Central memory CD8-positive, alpha-beta T cell (primary cell): ENCODE measurements at places on chromosomes 16 and 17.

DNA sequence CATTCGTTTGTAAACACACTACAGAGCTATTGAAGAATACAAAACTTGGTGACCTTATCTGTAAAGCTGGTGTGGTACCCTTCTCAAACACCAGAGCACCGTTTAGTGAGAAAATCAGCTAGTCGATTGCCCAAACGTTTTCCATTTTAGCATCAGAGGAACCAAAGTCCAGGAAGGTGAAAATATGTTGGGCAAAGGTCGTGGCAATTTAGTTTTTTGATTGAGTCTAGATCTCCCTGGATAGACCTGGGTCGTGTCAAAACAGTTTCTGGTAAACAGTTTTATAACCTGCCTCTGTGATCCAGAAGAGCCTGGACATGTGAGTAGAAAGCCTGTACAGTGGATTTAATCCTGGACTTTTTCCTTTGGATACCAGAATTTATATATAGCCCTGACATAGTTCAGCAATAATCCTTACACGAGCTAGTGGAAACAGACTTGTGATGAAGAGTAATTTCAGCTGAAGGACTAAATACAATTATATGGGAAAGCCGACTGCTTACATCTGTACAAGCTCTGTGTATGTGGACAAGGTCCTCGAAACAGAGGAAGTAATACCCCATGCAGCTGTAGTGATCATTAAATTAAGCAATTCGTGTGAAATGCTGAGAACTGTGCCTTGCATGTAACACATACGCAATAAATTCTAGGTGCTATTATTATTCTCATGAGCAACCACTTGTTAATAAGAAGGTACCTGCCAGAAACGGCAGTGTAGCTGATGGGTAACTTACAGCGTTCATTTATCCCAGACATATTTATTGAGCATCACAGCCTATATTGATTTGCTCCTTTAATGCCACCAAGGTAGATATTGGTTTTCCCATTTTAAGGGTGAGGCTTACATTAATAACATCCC is 72.5 kb downstream of the MAP2K6 start:
- no peaks in the 10 kb centered on the region for H3K27me3 ChIP-seq
- no peak overlapping the region for H3K4me3 ChIP-seq
- no peak for DNase-seq

DNA sequence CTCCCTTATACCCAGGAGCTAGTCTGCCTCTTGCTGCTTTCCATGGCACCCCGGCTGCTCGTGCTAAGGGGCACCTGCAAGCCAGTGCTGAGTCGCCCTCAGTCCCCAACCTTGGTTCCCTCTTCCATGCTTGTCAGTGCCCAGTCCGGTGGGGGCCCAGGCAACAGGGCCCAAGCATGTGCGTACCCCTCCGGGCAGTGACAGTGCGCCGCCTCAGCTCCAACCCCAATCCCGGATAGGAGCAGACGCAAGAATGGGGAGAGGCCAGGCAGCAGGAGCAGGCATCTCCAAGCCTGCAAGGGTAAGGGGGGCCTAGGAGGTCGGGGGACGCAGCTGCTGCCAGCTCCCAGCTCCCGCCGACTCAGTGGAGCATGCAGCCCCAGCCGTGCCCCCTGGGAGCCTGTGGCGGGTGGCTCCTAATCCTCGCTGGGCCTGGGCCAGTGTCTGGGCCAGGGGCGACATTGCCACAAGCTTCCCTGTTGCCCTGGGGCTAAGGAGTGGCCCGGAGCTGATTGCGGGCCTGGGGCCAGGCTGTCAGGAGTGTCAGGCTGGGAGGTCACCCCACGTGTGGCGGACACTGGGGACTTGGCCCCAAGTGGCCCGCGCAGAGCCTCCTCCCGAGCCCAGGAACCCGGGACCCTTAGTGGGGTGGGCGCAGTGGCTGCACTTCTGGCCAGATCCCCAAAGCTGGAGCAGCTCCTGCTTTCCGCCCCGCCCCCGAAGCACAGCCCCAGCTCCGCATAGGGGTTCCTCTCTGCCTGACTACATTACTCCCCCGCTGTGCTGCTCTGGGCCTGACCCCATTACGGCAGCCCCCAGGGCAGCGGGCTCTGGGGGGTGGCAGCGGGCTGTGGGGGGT is 9.8 kb downstream of the CPD start:
- no peak for DNase-seq
- H3K4me1 ChIP-seq: peaks cover 20% of the 10 kb centered on the region
- no peak overlapping the region for H3K27ac ChIP-seq
- H3K36me3 ChIP-seq: peaks cover 32% of the 10 kb centered on the region

DNA sequence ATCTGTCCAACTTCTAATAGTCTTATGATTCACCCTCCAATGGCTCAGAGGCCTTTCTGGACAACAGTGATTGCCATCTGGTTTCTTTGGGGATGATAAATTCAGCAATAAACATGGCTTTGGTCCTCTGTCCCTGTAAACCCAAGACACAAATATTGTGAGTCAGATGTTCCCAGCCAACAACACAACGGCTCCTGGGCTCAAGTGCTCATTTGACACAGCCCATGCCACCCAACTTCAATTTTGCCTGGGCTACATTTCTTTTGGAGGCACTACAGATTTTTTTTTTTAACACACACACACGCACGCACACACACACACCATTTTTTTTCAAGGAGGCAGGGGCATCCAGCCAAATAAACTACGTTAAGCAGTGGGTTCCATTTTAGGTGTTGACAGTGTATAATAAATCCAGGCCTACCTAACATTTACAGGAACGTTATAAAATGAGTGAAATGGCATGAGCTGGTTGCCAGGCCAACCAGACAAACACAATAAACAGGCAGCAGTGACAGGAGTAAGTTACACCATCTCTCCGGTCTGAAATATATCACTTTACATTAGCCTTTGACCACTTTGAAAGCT is 939.9 kb upstream of the SOX9 start:
- no peak overlapping the region for H3K4me3 ChIP-seq
- no peak for DNase-seq
- no peak overlapping the region for H3K27ac ChIP-seq
- no peaks in the 10 kb centered on the region for H3K4me1 ChIP-seq

DNA sequence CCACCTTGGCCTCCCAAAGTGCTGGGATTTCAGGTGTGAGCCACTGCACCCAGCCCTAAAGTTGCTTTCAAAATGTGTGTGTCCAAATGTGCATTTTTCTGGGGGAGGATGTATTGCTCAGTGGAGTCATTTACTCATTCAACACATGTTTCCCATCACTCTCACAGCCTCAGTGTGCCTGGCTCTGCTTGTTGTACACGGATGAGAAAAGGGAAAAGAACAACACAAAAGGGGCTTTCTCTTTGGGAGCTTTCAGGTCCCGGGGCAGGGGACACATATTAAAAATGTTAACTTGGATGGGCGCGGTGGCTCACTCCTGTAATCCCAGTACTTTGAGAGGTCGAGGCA is 1.7 kb upstream of the PPL start:
- H3K27ac ChIP-seq: no peak overlapping the region
- peaks cover 5% of the 10 kb centered on the region for H3K4me1 ChIP-seq
- peaks cover 47% of the 10 kb centered on the region for H3K27me3 ChIP-seq
- no peaks in the 10 kb centered on the region for H3K36me3 ChIP-seq
- no peak overlapping the region for H3K4me3 ChIP-seq

- no peaks in the 10 kb centered on the region for H3K27me3 ChIP-seq
- no peaks in the 10 kb centered on the region for H3K36me3 ChIP-seq
- H3K4me3 ChIP-seq: no peak overlapping the region
- H3K4me1 ChIP-seq: peaks cover 20% of the 10 kb centered on the region
- no peak for DNase-seq
Observed at GRCh38 chr16:17312094-17312710, 158.6 kb downstream of the XYLT1 start.

DNA sequence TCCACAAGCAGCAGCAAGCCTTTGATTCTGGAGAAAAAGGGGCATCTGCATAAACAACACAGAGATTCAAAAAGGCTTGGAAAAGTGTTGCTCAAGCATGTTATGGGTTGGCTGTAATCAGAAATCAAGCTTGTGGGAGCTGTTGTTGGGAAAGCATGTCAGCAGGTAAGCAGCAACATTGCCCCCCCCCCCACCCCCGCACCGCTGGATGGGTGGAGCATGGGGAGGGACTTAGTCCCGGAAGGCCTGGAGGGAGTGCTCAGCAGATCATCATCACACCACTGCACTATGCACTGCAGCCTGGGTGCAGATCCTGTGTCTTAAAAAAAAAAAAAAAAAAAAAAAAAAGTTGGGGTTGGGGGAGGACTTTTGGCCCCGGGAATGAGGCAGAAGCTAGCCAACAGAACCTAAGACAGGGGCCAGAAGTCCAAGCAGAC is 16.8 kb upstream of the AKAP1 start:
- DNase-seq: no peak
- H3K4me1 ChIP-seq: no peaks in the 10 kb centered on the region
- H3K27me3 ChIP-seq: peaks cover 28% of the 10 kb centered on the region
- H3K36me3 ChIP-seq: no peaks in the 10 kb centered on the region

GRCh38 chr17:1197379-1197778 is 17.6 kb upstream of the ABR start:
- H3K27me3 ChIP-seq: no peaks in the 10 kb centered on the region
- H3K4me1 ChIP-seq: peaks cover 47% of the 10 kb centered on the region
- no peak for DNase-seq
- peaks cover 6% of the 10 kb centered on the region for H3K36me3 ChIP-seq
- peak overlapping the region; percentile 49 for H3K27ac ChIP-seq

GRCh38 chr16:68022278-68022727 is 729 bp downstream of the DDX28 start:
- H3K36me3 ChIP-seq: peaks cover 19% of the 10 kb centered on the region
- H3K4me3 ChIP-seq: peak overlapping the region; percentile 93
- DNase-seq: no peak

DNA sequence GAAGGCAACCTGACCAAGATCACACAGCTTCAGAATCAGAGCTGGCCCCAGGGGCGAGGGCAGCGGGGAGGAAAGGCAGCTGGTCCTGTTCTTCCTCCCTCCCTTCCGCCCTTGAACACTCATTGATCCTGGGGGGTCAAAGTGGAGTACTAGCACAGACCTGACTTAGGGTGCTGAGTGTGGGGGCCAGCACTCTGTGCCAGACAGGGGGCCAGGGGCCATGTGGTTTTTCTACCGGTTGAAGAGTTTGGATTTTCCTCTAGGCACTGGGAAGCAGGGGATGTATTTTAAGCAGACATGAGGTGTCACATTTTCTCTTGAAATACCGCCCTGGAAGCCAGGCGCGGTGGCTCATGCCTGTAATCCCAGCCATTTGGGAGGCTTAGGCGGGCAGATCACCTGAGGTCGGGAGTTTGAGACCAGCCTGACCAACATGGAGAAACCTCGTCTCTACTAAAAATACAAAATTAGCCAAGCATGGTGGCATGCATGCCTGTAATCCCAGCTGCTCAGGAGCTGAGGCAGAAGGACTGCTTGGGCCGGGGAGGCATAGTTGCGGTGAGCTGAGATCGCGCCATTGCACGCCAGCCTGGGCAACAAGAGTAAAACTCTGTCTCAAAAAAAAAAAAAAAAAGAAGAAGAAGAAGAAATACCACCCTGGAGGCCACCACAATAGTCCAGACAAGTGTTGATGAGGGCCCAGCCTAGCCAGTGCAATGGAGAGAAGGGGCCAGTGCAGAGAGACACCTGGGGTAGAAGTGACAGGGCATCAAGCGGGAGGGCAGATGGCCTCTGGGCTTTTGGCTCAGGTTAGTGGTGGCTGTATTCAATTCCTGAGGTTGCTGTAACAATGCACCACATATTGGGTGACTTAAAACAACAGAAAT is 15.3 kb downstream of the OSBPL7 start:
- DNase-seq: no peak
- no peak overlapping the region for H3K4me3 ChIP-seq
- peaks cover 40% of the 10 kb centered on the region for H3K36me3 ChIP-seq
- H3K27me3 ChIP-seq: no peaks in the 10 kb centered on the region

DNA sequence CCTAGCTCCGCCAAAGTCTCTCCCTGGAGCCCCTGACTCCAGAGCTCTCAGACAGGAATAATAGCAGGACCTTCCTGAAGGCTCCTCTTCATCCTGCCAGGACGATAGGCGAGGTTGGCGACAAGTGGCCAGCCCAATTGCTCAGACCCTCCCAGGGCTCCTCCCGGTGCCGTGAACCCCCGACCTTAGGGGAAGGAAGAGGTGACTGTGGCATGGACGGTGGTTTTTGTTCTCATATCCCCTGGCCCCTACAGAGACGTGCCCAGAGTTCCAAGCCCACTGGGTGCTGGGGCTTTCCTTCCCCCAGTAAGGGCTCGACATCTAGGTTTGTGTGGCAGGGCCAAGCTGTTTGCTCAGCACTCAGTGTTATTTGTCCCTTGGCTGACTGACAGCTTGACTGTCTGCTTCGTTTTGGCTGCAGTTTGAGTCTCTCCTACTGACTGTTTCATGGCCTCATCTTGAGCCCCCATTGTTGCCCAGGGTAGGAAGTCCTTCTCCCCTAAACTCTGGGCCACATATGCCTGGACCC is 4.6 kb upstream of the ADCY7 start:
- peaks cover 41% of the 10 kb centered on the region for H3K4me1 ChIP-seq
- no peak overlapping the region for H3K27ac ChIP-seq
- peaks cover 3% of the 10 kb centered on the region for H3K36me3 ChIP-seq

GRCh38 chr17:65690626-65691310 is 129.3 kb upstream of the AXIN2 start:
- no peak overlapping the region for H3K27ac ChIP-seq
- H3K4me3 ChIP-seq: no peak overlapping the region
- no peaks in the 10 kb centered on the region for H3K36me3 ChIP-seq
- peaks cover 20% of the 10 kb centered on the region for H3K27me3 ChIP-seq
- no peak for DNase-seq

DNA sequence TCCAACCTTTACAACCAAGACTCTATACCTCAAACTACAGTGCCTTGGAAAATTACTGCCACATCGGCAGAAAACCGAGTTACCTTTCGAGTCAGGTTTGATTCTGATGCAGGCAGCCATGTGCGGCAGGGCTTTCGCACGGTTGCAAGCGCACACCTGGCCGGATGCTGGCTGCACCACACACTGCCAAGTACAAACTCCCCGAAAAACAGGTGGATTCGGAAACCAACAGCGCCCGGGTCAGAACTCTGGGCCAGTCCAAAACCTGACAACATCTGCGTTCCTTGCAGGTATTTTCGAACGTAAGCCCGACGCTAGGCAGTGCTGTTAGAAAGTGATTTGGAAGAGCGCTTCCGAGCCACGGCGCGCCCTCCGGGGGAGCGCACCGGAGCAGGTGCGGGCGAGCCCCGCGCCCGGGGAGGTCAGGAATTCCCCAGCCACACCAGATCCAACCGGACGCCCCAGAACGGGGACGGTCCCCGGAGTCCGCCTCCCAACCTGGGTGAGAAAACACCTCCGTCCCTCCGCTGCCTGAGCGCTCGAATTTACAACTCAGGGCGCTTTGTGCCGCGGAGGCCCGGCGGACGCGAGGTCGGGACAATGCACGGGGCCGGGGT is 1.2 kb downstream of the USP7 start:
- peaks cover 49% of the 10 kb centered on the region for H3K4me1 ChIP-seq
- DNase-seq: peak; percentile 28
- peak overlapping the region; percentile 97 for H3K4me3 ChIP-seq
- no peaks in the 10 kb centered on the region for H3K27me3 ChIP-seq

DNA sequence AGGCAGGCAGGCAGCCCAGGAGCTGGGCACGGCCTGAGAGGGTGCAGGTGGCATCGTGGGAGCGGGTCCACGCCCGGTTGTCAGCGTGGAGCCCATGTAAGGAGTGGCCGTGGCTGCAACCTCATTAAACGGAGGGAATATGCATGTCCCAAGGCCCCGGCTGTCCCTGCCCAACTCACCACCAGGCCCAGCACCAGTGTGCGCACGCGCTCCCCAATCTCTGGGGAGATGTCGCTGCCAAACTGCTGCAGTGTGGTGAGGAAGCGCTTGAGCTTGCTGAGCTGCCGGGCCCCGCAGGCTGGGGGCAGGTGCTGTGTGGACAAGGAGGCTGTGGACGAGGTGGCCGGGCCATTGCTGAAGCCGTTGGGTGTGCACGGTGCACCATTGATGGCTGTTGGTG is 25.6 kb upstream of the PABPN1L start:
- no peak overlapping the region for H3K27ac ChIP-seq
- H3K36me3 ChIP-seq: peaks cover 2% of the 10 kb centered on the region
- no peak for DNase-seq
- no peaks in the 10 kb centered on the region for H3K27me3 ChIP-seq
- H3K4me1 ChIP-seq: no peaks in the 10 kb centered on the region
- no peak overlapping the region for H3K4me3 ChIP-seq
